ENCODE measurements at places on chromosomes 5 and 9. TPM values are rescaled to one million over a fixed set of nuclear protein-coding genes. Genes with fewer than 3 reads are reported as not detected.

- DNase-seq = no peak
Observed at GRCh38 chr5:133393776-133394476, 218.4 kb downstream of the FSTL4 start.

DNA sequence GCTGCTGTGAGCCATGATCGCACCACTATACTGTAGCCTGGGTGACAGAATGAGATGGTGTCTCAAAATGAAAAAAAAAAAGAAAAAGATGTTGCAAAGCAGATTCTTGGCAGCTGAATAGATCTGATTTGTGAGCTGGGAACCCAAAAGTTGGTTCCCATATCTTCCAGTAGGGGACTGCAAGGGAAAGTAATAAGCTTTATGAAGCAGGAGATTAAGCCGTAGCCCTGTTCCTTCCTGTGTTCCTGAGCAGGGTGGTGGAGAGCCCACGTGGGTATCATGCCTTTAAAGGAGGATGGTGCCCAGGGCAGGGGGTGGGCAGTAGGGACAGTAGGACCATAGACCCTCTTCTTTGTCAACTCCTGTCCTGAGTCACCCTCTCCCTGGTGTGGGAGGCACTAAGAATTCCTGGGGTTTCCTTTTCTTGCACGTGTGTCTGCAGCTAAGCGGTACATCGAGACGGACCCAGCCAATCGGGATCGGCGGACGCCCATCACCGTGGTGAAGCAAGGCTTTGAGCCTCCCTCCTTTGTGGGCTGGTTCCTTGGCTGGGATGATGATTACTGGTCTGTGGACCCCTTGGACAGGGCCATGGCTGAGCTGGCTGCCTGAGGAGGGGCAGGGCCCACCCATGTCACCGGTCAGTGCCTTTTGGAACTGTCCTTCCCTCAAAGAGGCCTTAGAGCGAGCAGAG, 37.9 kb downstream of the STOM start:
- no peak for DNase-seq

- DNase-seq = no peak
Observed at GRCh38 chr9:75739884-75740611, 150.4 kb upstream of the PCSK5 start.

GRCh38 chr5:98301547-98301946, 471.9 kb upstream of the RGMB start:
- no peak for DNase-seq

GRCh38 chr5:147305147-147305546, 70.3 kb downstream of the STK32A start:
- no peak for DNase-seq

GRCh38 chr5:6714226-6715041, 1.2 kb downstream of the TENT4A start:
- no peak for DNase-seq

DNA sequence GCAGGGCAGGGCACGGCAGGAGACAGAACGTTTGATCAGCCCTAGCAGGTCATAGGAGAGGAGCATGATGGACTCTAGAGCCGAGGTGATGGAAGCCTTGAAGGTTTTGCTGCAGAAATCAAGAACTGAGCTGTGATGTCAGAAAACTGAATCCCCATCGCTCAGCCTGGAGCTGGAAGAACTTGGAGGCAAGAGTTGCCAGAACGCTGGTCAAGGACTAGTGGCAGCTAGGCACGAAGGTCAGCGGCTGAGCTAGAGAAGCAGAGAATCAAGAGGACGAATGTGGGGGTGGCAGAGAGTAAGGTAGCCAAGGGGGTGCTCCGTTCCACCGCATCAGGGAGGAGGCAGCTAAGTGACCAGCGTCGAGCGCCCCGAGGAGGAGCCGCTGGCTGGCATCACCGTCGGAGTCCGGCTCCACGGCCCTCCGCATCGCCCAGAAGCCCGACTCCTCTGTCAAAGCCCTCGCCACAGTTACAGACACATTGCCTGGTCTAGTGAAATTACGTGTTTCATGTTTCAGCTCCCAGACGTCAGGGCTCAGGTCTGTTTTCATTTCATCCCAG, 1.2 kb upstream of the GALNT10 start:
- DNase-seq = no peak

GRCh38 chr9:21683484-21684175, 118.8 kb upstream of the MTAP start:
- DNase-seq = no peak

- no peak for DNase-seq
Observed at GRCh38 chr5:77958642-77959330, 182.6 kb upstream of the TBCA start.

- no peak for DNase-seq
Observed at GRCh38 chr9:92668746-92669526, 995 bp downstream of the IPPK start.

The TOR1A gene
- 33.1 TPM for total RNA-seq

The CDC26 gene
- 36.6 TPM for total RNA-seq

The KCTD16 gene
- total RNA-seq = 21.2 TPM

The C5orf58 gene
- not detected for total RNA-seq

The MUSK gene
- total RNA-seq = not detected
